Testis (tissue), 5 donors: ENCODE measurements at places on chromosomes 7 and 10. TPM values are rescaled to one million over a fixed set of nuclear protein-coding genes. Genes with fewer than 3 reads are reported as not detected.

DNA sequence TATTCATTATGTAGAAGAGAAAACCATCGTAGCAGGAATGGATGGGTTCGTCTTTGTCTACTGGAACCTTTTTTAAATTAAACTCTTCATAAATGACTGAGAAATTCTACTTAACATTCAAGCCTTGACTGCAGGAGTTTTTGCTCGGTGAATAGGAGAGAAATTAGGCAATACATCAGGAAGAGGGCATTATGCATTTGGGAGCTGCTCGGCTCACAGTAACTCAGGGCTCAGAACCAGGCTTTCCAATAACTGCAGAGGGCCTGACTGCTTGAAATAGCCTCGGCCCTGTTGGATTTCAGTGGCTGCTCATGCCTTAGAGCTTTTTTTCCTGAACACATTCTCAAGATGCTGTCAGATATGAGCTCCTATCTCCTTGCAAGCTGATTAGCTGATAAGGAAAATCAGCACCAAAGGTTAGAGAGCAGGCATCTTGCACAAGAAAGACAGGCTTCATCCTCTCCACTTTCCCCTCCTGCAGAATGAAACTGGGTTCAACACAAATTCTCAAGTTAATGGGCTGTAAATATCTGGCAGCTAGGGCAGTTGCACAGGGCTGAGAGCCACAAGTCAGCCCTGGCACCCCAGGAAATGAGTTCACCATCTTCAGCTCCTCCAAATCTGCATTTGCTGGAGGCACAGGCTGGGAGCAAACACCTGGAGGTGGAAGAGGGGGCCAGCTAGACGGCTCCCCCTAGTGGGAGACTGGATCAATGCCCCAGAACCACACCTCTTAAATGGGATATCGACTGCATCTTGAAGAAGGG, 24.3 kb downstream of the TECTB start:
- peak; percentile 63 for DNase-seq
- H3K36me3 ChIP-seq = no peaks in the 10 kb centered on the region
- H3K4me1 ChIP-seq = no peaks in the 10 kb centered on the region
- H3K27ac ChIP-seq = no peak overlapping the region
- H3K27me3 ChIP-seq = no peaks in the 10 kb centered on the region
- H3K4me3 ChIP-seq = no peak overlapping the region

NCOA4 gene
- total RNA-seq = 76.0 TPM

DNA sequence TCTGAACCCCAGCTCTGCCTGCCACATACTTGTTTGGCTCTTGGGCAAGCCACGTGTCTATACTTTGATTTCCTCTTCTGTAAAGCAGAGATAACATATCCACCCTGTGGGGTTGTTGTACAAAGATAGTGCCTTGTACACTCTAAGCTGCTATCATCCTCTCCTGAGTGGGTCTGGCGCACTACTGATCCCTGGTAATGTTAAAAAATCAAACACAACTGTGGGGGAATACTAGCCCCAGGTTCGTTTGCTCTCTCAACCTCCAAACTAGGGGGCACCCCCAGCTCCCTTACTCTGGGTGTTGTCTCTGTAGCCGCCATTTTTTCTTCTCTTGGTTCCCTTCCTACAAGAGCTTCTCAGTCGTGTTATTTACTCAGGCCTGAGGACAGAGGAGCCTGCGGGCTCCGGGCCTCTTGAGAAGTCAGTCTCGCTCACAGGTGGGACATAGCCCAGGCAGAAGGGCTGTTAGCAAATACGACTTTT, 1.0 kb downstream of the POLM start:
- H3K4me3 ChIP-seq = no peak overlapping the region
- peaks cover 10% of the 10 kb centered on the region for H3K4me1 ChIP-seq
- no peaks in the 10 kb centered on the region for H3K36me3 ChIP-seq
- no peak for DNase-seq

FBXO24 gene
- 37.5 TPM for total RNA-seq

DNA sequence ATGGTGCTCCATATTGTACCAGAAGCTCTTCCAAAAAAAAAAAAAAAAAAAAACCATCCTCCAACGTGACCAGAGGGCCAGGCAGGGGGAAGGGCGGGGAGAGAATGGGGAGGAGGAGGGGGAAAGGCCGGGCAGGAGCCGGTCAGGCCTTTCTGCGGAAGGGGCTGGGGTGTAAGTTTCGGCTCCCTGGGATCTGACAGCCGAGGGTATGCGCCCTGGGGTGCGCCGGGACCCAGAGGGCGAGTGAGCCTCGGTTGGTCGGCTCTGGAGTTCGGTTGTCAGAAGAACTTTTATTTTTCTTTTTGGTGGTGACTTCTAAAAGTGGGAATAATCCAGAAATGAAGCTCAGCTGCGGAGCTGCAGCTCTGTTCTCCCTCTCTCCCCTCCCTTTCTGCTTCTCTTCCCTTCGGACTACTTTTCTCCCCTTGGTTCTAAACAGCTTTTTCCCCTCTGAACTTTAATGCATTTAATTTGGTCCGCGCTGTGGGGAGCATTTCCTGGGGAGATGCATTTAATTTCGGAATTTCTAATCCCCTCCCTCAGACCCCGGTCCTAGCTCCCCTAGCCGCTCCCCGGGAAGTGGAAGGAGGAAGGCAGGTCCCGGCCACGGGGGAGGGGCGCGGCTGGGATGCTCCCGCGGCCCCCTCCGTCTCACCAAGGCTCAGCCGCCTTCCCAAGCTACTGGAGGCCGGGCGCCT, 3.9 kb upstream of the PAX2 start:
- H3K27ac ChIP-seq = no peak overlapping the region
- no peak overlapping the region for H3K4me3 ChIP-seq
- H3K4me1 ChIP-seq = peaks cover 27% of the 10 kb centered on the region

DNA sequence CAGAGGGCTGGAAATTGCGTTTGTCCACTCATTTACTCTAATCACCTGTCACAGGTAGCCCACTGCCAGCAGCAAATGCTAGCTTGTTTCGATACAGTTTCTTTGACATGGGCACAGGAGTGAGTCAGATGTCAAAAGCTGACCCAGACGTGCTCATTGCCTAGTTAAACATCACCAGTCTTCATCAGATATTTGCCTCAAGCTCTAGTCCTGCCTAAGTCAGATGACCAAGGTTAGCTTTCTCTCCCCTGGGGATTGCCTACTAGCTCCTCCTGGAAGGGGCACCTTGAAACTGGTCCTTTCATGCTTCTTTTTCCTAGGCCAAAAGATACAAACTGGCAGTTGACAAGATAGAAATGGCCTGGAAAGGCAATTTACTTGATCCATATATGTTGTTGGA, 35.2 kb downstream of the GPAM start:
- no peaks in the 10 kb centered on the region for H3K36me3 ChIP-seq
- DNase-seq = no peak
- H3K27ac ChIP-seq = no peak overlapping the region
- H3K4me3 ChIP-seq = no peak overlapping the region
- no peaks in the 10 kb centered on the region for H3K27me3 ChIP-seq

DNA sequence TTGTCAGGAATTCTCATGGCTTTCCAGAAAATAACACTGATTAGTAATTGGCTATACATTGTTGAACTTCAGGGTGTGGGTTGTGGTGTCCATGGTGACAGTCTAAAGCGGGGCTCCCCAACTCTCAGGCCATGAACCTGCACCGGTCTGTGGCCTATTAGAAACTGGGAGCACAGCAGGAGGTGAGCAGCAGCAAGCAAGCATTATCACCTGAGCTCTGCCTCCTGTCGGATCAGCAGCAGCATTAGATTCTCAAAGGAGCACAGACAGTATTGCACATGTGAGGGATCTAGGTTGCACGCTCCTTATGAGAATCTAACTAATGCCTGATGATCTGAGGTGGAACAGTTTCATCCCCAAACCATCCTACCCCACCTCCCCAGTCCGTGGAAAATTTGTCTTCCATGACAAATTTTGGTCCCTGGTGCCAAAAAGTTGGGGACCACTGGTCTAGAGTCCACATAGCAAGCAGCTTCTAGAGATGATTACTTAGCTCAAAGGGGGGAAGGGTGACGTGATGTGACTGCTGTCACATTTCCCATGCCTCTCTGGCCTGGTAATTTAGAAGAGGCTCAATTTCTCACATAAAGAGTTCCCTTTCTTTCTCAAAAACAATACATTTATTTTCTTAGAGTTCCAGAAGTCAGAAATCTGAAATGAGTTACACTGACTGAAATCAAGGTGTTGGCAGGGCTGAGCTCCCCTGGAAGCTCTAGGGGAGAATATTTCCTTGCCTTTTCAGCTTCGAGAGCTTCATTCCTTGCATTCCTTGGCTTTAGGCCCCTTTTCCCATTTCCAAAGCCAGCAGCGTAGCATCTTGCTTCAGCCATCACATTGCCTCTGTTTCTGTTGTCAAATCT, 17.6 kb upstream of the FAM221A start:
- no peak overlapping the region for H3K4me3 ChIP-seq
- no peaks in the 10 kb centered on the region for H3K4me1 ChIP-seq
- no peaks in the 10 kb centered on the region for H3K36me3 ChIP-seq
- H3K27ac ChIP-seq = no peak overlapping the region
- DNase-seq = no peak

SAMD9 gene
- 3.2 TPM for total RNA-seq
